Activated CD8-positive, alpha-beta memory T cell treated with anti-CD3 and anti-CD28 coated beads, Interleukin-2, amount 10 ng/mL, durations not matched to agents 7 days and 5 days (primary cell): ENCODE measurements at places on chromosomes 6 and 20. TPM values are rescaled to one million over a fixed set of nuclear protein-coding genes. Genes with fewer than 3 reads are reported as not detected.

The PGC gene
- total RNA-seq, result not detected

The LAMA4 gene
- not detected for total RNA-seq

The CASS4 gene
- total RNA-seq, result 21.8 TPM

The CD93 gene
- total RNA-seq, result 1.6 TPM
